ENCODE measurements at places on chromosomes 13 and 19.

- DNase-seq = no peak
Observed at GRCh38 chr13:42497798-42498197, 76.2 kb upstream of the TNFSF11 start.

- no peak for DNase-seq
Observed at GRCh38 chr13:26839682-26840081, 79.1 kb upstream of the GPR12 start.

GRCh38 chr13:26919311-26919710, 158.7 kb upstream of the GPR12 start:
- DNase-seq = peak; percentile 5

- peak; percentile 87 for DNase-seq
Observed at GRCh38 chr13:34416971-34417380, 525.1 kb upstream of the NBEA start.

- DNase-seq = no peak
Observed at GRCh38 chr19:9834307-9834725, 802 bp upstream of the PIN1 start.

GRCh38 chr19:11979527-11979926, 14.7 kb downstream of the ZNF763 start:
- no peak for DNase-seq

DNA sequence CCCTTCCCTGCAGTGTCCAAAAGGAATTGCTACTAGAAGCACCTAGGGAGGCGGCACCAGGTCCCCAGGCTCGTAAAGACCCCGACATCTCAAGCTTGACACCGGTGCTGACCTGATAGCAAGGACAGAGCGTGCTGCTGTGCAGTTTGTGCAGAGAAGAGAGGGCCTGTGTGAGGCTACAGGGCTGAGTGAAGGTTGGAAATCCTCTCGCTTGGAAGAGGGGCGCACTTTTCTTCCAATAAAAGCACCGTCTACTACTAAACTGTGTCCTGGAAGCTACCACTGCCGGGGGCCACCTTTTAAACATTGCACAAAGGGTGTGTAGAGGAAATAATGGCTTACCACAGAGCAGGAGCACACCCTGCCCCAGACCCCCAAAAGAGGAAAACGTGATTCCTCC, 11.0 kb downstream of the TMEM272 start:
- DNase-seq = no peak

DNA sequence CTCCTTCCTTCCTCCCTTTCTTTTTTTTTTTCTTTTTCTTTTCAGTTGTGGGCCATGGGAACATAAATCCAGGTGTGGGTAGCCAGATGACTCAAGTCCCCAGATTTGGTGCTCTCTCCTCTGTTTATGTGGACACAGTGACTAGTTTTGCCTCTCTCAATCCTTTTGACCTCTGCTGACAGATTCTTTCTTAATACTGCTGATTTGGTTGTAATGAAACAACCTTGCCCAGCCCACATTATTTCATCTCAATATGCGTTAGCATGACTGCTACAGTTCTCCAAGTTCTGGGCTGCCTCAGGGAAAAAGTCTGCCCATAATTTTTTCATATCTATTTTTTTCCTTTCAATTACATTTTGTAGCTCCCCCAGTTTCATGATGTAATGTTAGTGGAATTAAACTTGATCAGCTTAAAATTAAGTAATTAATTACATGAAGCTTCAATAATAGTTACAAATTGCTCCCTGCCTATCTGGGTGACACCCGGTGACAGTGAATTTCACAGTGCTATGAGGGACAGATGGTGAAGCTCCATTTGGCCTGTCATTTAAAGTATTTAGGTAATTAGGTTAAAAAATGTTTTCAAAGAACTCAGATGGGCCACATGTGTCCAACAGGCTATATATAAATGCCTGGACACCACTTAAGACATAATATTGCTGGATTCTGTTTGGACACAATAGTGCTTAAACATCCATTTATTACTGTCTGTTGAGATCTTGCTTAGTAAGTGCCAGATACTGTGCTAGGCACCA, 118.8 kb upstream of the FRY start:
- DNase-seq = peak; percentile 46

DNA sequence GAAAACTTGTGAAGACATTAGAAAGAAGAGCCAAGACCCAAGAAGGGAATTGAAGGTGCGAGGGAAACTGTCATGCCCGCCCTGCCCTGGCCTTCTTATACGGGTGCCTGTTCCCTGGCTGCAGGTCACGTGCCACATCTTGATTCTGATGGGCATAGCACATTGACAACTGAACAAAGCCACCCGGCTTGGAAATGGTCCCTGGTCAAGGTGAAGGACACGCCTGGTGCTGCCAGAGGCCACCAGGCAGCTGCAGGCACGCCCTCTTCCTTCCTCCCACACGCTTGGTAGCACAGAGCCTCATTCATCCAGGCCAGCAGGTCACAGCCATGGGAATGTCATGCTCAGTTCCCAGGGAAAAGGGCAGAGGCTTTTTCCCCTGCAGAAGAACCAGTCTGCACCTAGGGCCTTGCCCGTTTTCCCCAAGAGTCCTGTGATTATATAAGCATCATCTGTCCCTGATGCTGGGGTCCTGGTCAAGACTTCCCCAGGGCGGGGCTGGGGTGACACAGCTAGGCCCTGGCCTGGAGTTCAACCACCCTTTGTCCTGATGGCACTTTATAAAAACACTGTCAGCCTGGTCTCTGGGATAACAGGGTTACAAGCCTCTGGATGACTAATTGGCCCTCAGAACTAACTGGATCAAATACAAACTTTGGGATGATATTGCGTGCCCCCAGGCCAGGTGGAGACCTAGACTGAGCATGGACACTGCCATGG, 56.0 kb downstream of the CDADC1 start:
- no peak for DNase-seq

- no peak for DNase-seq
Observed at GRCh38 chr13:47934371-47934770, 66.7 kb downstream of the SUCLA2 start.

DNA sequence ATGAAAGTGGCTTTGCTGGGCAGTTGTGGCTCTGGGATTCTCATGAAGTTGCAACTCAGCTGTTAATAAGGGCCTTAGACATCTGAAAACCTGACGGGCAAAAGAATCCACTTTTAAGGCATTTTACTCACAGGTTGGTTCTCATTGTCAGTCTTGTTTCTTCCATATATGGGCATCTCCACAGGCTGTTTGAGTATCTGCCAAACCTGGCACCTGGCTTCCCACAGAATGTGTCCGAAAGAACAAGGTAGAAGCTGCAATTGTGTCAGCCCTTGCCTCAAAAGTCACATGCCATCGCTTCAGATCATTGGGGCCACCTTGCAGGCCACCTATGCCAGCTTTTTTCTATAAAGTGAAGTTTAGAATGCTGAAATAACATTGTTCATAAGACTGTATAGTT, 102.4 kb downstream of the KCTD12 start:
- DNase-seq = no peak

DNA sequence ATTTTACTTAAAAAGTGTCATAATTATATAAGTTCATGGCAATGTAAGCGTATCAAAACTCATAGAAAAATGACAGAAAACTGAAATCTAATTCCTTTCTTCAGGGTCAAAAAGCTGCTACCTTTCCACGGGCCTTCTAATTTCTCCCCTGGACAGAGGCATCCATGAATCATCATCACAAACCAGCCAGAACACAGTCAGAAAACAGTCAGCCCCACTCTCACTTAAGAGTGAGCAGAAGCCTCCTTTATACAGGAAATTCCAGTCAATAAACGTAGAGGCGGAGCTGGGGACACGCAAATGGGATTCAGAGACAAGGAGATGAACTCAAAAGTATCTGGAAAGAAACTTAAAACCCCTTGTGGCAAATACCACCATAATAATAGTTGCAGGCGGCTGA, 54.2 kb upstream of the ABCC4 start:
- DNase-seq = peak; percentile 44

GRCh38 chr13:75489502-75490263, 7.7 kb upstream of the TBC1D4 start:
- DNase-seq = peak; percentile 82

DNA sequence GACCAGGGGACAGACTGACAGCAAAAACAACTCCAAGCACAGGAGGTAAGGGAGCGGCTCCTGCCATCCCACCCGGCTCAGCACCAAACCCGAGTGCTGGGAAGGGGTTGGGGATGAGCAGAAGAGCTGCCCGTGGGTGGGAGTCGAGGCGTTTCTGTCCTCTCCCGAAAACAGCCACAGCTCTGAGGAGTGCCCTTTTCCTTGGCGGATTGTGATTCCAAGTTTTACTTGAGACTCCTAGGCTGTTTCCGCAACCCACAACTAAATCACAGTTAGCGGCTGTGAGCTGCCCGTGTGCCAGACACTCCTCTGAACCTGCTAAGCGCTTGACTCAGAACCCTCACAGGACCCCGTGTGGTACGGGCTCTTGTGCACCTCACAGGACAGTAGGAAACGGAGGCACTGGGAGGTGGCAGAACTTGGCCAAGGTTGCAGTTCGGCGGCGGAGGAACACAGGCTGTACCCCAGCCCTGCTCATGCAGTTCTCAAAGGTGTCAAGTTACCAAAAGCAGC, 21.4 kb downstream of the CFAP97D2 start:
- DNase-seq = no peak

DNA sequence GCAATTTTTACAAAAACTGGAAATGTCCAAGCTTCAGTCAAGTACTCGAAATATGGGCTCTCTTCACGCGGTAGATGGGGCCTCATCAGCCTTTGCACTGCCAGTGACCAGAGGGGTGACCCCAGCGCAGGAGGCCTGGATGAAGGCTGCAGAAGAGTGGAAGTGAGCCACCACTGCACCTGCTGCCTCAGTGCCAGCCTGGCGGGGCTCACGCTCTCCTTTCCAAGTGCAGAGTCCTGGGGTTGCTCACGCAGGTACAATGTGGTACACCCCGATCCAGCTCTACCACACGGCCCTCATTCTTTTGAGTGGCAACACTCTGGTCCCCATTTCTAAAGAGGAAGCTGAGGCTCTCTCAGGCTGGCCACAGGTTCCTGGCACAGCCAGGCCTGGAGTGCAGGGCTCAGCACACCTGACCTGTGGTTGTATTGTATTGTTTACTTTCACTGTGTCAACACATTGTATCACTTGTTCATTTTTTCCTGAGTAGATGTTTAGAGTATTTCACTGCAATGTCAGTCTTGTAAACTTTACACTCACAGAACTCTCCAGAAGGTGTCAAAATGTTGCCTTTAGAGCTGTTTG, 97.3 kb upstream of the SOX1 start:
- DNase-seq = no peak

DNA sequence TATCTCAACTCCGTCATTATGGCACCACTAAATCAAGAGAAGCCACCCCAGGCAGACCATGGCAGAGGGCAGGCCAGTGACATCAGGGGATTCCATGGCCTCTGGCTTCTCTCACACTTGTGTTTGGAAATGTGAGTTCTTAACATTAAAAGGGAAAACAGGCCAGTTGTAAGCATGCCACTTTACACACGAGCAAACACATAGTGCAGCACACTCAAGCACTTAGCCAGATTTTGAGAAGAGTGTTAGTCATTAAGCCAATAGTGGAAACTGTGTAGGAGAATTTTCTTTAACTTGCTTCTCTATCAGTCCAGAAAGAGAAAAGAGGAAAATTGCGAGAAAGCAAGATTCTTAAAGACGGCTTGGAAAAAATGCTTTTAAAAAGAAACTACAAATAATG, 401.5 kb downstream of the TDRD3 start:
- DNase-seq = no peak

GRCh38 chr19:41447732-41448332, 4.9 kb downstream of the ERICH4 start:
- no peak for DNase-seq

- no peak for DNase-seq
Observed at GRCh38 chr13:36298535-36299068, 988 bp upstream of the CCDC169 start.

- DNase-seq = no peak
Observed at GRCh38 chr19:14516746-14517438, 1.3 kb downstream of the DNAJB1 start.

DNA sequence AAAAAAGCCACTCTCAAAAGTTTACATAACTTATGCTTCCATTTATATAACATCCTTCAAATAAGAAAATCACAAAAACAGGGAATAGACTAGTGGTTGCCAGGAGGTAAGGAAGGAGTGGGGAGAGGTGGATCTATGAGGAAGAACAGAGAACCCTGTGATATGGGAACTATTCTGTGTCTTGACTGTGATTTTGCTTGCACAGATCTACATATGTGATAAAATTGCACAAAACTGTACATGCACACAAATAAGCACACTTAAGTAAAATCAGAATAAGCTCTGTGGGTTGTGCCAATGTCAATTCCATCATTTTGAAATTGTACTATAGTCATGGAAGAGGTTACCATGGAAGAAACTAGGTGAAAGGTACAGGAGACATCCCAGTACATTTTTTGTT, 121.6 kb upstream of the SGCG start:
- DNase-seq = no peak

GRCh38 chr13:46355088-46355468, 32.0 kb downstream of the RUBCNL start:
- DNase-seq = no peak

DNA sequence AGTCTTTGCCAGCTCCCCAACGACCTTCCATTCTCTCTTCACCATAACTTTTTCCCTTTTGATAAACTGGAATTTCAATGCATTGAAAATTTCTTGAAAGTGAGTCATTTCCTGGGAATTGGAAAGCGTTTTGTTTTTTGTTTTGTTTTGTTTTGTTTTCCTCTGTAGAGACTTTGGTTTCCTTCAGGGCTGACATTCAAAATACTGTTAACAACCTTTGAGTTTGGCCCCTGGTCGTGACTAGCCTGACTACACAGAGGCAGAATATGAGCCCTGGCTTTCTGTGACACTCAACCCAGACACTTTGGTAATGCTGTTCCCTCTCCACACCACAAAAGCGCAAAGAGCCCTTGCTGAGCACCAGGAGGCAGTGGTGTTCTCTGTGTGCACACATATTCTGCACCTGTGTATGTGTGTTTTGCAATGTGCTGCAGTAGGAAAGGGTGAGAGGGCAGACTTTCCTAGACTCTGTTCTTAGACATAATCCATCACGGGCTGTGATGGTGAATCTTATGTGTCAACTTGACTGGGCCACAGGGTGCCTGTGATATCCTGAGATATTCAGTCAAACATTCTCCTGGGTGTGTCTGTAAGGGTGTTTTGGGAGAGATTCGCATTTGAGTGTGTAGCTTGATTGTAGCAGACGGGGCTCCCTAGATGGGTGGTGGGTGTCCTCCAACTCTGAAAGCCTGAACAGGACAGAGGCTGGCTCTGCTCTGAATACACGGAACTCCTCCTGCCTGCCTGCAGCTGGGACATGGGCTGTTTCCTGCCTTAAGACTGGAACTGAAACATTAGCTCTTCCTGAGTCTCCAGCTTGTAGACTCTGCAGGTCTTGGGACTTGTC, 29.5 kb upstream of the ANKRD10 start:
- DNase-seq = peak; percentile 67

GRCh38 chr19:10872546-10873107, 1.3 kb downstream of the CARM1 start:
- DNase-seq = no peak

Data from AG10803 (cell line).